ENCODE measurements at places on chromosomes 3 and 15.

- DNase-seq = no peak
These were observed 7.3 kb downstream of the SSR3 start for GRCh38 chr3:156547637-156548036.

- no peak for DNase-seq
These were observed 196.0 kb downstream of the AKAP13 start for GRCh38 chr15:85576392-85576791.

DNA sequence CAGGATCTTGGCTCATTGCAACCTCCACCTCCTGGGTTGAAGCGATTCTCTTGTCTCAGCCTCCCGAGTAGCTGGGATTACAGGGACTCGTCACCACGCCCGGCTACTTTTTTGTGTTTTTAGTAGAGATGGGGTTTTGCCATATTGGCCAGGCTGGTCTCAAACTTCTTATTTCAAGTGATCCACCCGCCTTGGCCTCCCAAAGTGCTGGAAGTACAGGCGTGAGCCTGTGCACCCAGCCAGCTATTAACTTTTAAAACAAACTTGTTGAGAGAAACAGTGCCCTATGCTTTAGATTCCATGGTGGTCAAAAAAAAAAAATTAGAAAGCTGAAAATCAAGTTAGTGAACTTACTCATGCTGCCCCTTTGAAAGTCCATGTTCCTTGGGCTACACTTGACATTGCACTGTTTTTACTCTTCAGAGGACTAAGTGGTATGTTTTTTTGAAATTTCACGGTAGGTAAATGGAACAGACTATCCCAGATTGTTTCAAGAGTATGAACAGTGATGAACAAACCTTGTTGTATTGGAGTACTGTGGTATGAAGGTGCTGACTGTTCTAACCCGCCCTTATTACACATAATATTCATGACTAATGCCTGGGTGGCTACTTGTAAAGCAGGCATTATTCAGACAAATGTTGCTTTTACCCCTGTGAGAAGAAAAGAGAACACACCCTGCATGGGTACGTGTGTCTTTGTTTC lies 206.9 kb downstream of the KLHL25 start:
- DNase-seq = no peak

DNA sequence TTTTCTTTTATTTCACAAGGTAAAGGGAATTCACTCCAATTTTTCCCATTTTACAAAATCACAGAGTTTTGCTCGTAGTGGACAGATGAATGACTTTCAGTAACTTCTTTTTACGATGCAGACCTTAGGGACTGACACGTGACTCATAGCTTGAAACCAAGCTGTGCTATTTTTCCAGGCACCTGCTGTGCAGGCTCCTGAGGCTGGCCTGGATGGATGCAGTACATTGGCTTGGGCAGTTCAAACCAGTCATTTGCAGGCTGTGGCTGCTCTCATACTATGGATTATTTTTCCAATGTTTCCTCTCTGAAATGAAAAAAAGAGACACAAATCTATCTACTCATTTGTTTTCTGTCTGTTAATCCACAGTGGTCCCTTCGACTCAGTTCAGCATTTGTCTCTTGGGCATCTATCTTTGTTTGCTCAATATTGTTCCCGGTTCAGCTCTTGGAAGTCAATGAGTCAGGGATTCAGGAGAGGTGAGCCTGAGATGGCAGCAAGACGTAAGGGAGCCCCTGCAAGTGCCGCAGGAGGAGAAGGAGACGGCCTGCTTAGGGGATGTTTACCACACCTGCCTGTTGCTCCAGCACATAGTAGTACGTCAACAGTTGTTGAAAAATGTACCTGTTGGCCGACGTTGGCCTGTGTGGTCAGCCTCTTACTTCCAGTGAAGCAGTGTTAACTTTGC lies 92.8 kb downstream of the SV2B start:
- DNase-seq = no peak

DNA sequence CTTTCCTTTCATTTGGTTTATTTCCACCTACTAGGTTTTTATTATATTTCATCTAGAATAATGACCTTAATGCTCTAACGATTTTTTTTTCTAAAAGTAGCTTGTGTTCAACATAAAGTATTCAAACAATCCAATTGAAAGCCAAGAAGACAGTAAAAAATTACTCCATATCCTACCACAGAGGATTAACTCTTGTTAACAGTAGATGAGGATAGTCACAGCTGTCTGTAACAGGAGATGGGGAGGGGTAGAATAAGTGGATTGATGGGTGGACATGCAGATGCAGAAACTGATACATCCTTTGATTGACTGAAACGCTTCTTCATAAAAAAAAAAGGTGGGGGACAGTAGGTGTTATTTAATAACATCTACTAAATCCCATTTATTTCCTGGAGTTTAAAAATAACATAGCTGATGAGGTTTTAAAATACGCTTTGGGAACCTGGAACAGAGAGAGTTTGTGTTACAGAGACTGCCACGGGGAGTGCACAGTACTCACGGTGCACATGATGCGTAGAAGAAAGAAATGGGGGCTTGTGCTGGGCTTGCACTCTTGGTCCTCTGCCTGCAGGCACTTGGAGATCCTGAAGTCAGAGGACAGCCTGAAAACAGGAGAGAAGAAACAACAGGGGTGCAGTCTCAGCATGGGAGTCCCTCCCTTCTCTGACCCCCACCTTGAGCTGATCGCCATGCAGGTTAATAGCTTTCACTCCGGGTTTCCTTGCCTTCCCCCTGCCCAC lies 226.7 kb downstream of the THSD4 start:
- no peak for DNase-seq

GRCh38 chr3:55604402-55604801 lies 117.3 kb upstream of the WNT5A start:
- DNase-seq = no peak

DNA sequence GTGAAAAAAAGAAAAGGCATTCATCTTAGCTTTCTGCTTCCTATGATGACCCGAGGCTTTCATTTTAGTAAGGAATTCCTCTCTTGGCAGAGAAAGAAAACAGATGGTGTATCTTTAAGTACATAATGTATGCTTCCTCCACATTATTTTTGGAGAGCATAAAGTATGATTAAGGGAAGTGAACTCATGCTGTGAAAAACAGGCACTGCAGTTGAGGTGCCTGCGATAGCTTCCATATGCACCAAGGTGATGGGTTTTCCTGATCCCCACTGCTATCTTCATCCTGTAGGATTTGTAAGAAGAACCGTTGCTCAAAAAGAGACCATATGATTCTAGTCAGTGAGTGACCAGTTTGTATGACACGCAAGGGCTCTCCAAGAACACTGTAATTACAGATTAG lies 411.5 kb upstream of the MCTP2 start:
- DNase-seq = no peak

GRCh38 chr3:117926819-117927218 lies 1107.8 kb downstream of the IGSF11 start:
- no peak for DNase-seq

DNA sequence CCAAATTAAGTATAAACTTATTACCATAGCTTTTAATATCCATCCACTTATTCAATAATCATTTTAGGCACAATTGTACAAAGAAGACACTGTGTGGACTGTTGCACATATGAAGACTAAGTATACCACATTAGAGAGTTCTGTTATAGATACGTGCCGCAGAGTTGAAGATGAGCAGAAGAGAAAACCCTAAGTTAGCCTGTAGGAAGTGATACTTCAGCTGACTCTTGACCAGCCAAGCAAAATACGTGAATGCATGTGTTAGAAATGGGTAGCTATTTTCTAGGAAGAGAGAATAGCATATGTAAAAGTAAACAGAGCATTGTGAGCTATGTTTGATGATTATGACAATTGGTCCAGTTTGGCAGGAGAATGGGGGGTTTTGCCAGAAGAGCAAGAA lies 272.0 kb upstream of the ATP11B start:
- no peak for DNase-seq

DNA sequence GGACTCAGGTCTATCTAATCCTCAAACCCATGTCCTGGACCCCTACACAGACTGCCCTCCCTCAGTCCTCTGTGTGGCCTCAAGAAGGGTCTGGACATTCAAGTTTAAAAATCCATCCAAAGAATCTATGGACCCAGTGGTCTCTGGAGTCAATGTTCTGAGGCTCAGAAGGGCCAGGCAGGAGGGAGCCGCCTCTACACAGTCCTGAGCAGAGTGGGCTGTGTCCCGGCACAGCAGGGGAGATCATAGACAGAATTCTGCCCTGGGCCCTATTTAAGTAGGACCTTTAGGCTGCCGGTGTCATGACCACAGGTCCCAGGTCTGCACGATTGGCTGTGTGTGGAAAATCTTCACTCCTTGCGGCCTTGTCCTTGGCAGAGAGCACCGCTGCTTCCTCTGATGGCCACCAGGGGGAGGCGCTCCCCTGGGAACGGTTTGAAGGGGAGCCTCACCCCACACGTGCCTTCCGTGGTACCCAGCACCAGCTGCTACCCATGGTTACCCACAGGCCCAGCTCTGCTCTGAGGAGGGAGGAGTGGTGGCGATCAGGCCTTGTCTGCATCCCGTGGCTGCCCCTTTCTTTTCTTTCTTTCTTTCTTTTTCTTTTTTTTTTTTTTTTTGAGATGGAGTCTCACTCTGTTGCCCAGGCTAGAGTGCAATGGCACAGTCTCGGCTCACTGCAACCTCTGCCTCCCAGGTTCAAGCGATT lies 37.9 kb downstream of the CHRD start:
- peak; percentile 53 for DNase-seq

- DNase-seq = no peak
These were observed 85.3 kb upstream of the SLC6A1 start for GRCh38 chr3:10907262-10907661.

DNA sequence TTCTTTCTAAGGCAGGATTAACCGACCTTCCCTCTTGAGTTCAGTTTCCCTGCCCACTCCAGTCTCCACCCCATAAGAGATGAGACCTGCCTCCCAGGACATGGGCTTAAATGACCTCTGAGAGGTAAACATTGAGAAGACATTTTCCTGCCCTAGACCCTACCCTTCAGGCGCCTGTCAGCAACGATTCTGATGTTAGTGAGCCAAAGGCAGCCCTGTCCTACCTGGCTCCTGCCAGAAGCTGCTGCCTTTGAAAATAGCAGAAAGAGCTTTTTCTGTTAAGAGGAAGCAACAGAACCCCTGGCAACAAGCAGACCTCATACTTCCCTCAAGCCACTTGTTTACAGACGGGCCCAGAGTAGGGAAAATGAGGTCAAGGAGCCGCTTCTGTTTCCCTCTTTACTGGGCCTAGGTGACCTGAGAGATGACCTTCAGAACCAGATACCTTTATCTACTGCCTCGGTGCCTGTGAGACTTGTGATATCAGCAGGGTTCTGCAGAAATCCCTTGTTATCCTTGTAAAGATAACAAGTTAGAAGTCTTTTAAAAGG lies 52.0 kb downstream of the CD200R1L start:
- DNase-seq = no peak

GRCh38 chr3:151379083-151379734 lies 5.3 kb downstream of the P2RY12 start:
- no peak for DNase-seq

- DNase-seq = no peak
These were observed 380.7 kb upstream of the KCNMB2 start for GRCh38 chr3:178155521-178155920.

- DNase-seq = no peak
These were observed 96.7 kb upstream of the TP63 start for GRCh38 chr3:189534531-189534930.

DNA sequence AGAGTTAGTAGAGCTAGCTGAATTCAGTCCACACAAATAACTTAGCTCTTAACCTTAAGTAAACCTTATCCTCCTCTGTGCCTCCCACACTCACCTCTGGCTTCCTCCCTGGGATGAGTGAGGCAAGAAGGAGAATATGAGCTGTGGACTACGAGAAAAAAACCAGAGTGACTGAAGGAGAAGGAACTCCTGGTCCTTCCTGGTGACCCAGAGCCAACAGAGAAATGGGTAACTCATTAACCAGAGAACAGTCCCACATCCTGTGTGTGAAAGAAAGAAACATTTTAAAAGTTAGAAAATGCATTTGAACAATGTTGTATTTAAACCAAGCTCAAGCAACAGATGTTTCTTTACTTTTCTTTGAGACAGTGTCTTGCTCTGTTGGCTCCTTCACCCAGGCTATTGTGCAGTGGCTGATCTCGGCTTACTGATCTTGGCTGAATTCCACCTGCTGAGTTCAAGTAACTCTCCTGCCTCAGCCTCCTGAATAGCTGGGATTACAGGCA lies 27.5 kb upstream of the FAM81A start:
- no peak for DNase-seq

DNA sequence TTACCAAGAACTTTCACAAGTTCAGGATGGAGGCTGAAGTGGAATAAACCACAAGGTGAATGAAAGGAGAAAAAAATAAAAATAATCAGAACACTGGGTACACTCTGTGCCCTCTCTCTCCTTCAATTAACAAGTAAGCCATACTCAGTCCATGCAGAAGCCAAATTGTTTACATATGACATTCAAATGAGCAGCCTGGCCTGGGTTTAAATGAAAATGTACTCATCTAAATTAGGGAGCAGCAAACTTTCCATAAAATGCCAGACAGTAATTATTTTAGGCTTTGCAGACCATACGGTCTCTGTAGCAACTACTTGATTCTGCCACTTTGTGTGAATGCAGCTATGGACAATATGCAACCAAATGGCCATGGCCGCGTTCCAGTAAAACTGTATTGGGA lies 376.6 kb downstream of the MAGI1 start:
- no peak for DNase-seq
